ENCODE measurements at places on chromosomes 7 and 10.

DNA sequence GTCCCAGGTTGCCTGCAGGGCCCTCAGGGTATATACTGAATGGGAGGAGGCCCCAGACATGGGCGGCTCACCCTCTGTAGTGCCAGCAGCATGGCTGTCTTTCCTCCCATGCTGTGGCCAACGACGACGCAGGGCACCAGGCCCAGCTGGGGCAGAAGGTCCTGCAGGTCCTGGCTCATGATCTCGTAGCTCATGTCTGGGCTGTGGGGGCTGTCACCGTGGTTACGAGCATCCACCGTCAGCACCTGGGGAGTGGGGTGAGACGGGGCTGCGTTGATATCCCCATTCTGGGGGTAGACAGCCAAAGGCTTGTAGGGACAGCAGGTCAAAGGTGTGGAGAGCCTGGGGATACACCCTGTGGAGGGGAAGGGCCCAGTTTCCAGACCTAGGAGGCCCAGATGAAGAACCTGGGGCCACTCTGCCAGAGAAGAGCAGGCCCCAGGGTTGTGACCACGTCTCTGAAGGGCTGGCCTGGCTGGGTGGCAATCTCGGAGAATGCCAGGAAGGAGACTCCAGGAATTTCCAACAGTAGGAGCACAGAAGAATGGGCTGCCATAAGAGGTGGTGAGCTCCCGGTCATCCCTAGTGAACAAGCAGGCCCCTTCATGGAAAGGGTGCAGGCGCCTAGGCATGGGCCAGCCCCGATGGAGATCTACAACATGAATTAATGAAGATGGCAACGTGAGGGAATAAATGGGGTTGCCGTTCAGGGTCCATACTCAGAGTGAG is 947 bp downstream of the ABHD11 start:
- no peak for DNase-seq

DNA sequence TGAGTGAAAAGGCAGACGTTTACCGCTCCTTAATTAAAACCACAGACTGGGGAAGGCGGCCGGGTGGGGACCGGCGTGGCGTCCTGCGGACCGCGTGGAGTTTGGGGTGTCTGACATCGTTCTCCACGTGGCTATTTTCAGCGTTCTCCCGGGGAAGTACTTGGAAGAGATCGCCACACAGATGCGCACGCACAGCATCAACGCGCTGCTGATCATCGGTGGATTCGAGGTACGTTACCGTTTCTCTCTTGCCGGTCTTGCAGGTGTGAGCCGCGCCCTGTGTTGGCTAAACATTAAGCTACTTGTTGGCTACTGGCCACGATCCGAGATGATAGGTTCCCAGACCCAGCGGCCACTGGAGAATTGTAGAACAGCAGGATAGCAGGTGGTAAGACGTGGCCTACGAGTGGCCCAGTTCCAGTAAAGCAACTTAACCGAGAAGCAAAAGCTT is 51.3 kb downstream of the PFKP start:
- DNase-seq = no peak

GRCh38 chr10:4947039-4947634 is 16.1 kb upstream of the AKR1C1 start:
- no peak for DNase-seq

DNA sequence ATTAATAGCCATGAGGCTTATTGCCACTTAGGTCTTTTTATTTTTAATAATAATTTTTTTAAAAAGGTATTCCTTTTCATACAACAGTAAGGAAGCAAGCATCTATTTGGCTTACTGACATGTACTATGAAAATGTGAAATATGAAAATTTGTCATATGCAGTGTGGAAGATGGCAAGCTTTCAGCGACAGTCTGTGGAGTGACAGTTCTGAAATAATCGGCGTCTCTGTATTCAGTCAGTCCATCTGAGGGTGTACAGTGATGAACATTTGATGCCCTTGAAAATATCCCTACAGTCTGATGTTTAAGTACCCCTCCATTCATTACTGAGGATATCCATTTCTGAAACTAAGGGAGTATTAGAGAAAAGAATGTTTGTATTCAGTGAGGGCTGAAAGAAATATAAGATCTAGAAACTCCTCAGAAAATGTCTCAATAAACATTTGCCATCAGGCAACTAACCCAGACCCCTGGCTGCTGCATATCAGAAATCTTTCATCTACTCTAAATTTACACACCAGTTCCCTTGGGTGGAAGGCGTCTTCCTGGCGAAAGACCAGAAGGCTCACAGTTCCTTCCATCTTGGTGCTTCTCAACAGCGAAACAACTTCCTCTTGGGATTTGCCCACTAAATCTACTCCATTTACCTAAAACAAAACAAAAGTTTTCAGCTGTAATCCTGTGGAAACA is 440.6 kb downstream of the PARD3 start:
- no peak for DNase-seq

DNA sequence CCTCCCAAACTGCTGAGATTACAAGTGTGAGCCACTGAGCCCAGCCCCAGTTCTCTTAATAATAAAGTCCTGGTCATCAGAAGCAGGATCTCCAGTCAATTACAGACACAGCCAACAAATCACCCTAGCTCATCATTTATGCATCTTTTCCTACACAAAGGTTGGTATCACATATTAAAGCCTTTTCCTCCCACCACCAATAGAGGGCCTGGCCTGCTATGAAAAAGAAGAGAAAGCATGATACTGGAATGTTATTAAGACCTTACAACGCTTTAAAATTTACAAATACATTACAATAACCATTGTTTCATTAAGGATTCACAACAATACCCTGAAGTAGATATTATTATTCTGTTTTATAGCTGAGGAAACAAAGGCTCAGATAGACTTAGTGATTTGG is 25.9 kb downstream of the VAX1 start:
- DNase-seq = no peak

- DNase-seq = no peak
These were observed 39.2 kb downstream of the AIFM2 start for GRCh38 chr10:70093335-70093944.

DNA sequence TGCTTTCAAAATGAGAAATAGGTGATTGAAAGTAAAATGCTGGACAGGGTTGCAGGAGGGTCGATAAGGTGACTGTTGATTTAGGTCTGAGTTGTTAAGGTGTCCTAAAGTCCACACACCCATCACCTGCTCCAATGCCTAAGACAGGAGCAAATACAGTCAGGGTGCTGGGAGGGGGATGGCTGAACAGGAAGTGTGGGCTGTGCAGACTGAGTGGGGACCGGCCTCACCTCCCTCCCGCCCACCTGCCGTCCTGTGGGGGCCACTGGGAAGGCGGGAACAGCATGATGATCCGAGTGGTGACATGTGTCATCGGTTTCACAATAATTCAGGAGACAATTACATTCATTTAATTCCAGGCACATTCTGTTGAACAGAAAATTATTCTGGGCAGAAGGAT is 260.8 kb downstream of the DNAJB6 start:
- no peak for DNase-seq

GRCh38 chr10:93369588-93370164 is 112.5 kb downstream of the MYOF start:
- DNase-seq = no peak

GRCh38 chr10:26978519-26978918 is 117.8 kb upstream of the ABI1 start:
- no peak for DNase-seq

DNA sequence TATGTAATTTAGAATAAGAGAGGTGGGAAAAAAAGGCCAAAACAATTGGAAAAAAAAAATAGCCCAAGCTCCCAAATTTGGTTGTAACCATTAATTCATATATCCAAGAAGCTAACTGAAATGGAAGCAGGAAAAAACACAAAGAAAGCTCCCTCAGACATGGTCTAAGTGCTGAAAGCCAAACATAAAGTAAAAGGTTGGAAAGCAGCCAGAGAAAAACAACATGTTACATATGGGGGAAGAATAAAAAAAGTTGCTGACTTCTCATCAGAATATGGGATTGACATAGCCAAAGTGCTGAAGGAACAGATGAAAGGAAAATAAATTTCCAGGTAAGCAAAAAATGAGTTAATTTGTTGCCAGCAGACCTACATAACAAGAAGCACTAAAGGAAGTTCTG is 40.3 kb downstream of the PDZD8 start:
- DNase-seq = no peak

- no peak for DNase-seq
These were observed 111.0 kb downstream of the TCF7L2 start for GRCh38 chr10:113061054-113061430.

GRCh38 chr7:128115336-128115820 is 84.1 kb upstream of the LRRC4 start:
- no peak for DNase-seq

DNA sequence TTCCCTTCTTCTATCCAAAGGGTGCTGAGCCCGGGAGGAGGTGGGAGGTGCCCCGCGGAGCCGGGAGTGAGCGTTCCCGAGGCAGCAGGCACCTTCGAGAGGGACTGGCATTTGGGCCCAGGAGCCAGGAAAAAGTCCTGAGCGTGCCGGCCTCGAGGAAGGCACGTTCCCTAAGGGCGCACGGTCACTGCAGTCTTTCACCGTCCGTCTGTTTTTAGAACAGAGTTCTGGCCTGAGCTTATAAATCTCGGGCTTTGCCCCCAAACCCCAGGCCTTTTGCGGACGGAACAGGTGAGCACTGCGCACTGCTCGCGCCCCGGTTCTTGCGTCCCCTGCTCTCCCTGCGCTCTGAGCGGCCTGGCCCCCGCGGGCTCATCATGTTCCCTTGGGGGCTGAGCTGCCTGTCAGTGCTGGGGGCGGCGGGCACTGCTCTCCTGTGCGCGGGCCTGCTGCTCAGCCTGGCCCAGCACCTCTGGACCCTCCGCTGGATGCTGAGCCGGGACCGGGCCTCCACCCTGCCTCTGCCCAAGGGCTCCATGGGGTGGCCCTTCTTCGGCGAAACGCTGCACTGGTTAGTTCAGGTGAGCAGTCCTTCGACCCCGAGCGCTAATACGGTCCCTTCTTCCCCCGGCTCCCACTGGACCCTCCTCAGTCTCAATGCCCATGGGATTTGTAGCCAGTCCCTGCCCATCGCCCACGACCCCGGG is 442 bp downstream of the CYP26C1 start:
- DNase-seq = no peak

GRCh38 chr7:29255906-29256692 is 61.5 kb downstream of the CHN2 start:
- DNase-seq = no peak

DNA sequence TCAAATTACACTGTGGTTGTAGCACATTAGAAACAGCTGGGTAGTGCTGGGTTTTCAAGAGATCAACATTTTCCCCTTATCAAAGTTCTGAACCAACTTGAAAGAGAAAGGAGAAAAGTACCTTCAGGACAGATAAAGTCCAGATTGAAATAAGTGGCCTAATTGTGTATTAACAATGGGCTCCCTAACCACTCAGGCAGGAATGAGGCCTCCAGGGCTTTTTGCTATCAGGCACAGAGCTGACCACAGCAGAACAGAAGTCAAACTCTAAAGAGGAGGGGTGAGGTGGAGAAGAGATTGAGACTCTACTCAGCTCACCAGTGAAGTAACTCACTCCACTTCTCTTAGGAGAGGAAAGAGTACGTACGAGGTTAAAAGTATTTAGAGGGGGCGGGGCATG is 394.1 kb upstream of the PHF14 start:
- DNase-seq = no peak

DNA sequence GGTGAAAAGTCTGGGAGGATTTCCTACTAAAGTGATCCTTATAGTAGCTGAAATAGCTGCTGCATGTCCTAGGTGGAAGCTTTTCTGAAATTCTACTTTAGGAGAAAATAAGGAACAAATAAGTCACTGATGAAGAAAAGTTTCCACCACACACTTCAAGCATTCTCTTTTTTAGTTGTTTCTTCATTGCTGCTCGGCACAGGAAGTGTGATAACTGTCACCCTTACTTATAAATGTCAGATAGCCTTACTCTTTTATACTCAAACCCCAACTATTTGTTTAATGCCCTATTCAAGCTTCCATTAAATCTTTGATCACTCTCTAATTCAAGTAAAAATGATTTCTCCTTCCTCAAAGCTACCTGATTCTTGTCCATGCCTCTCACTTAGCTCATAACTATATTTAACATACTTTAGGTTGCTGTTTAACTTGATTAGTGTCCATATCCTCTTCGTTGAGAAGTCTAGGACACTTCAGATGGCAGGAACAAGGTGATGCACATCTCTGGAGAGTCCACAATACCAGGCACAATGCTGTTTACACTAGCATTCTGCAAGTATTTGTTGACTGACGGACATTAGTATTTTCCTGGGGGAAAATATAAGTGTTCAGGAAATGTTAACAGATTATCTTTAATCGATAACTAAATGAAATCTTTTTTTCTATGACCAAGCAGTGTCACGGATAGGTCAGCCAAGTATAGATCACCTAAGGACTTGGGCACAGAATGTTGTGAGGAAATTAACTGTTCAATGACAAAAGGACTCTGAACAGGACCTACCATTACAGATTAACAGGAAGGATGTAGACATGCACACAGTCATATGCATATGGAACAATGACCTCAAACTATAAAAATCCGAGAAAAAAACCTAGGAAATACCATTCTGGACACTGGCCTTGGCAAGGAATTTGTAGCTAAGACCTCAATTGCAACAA is 67.4 kb downstream of the ZNF438 start:
- no peak for DNase-seq

- no peak for DNase-seq
These were observed 24.8 kb upstream of the CAMK1D start for GRCh38 chr10:12324530-12324929.

- no peak for DNase-seq
These were observed 94.3 kb upstream of the MYO3A start for GRCh38 chr10:25839683-25840082.

DNA sequence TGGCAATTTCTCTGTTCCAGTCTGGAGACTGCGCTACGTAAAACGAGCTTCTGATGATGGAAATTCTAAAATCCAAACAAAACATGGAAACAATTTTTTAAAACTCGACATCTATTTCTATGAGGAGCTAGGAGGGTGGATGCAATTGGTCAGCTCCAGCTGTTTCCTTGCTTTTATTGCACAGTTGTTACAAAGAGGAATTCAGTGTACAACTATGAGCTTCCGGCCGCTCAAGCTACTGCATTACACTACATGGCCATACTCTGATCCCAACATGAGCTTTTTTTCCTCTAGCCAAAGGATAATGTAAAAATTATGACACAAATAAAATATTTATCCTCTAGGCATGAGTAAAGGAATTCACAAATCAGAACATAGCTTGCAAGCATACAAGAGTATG is 403.1 kb upstream of the C7orf33 start:
- no peak for DNase-seq

- DNase-seq = no peak
These were observed 1.3 kb downstream of the IMMP2L start for GRCh38 chr7:111560773-111561653.

DNA sequence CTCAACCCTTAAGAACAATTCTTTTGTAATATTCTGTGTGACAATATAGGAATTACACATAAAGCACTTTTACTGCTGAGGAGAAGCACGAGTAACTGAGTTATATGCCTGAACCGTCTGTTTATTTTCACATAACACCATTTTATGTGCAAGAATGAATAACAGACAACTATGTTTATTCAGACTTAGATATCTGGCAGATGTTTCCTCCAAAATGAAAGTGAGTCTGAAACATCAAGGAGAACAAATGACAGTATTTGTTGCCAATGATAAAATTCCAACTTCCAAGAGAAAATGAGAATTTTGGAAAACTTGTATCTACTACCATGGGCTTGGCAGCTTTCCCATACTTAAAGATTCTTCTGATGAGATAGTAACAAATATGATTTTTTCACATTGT is 51.4 kb downstream of the DNMBP start:
- DNase-seq = no peak

Measured in effector memory CD4-positive, alpha-beta T cell (primary cell).